ENCODE measurements at places on chromosomes 13 and 19. TPM values are rescaled to one million over a fixed set of nuclear protein-coding genes. Genes with fewer than 3 reads are reported as not detected.

PCDH20 gene
- 6.4 TPM for polyA plus RNA-seq

LILRA5 gene
- 0.45 TPM for polyA plus RNA-seq

- DNase-seq: no peak
Observed at GRCh38 chr13:49400755-49401659, 42.9 kb downstream of the CAB39L start.

DNA sequence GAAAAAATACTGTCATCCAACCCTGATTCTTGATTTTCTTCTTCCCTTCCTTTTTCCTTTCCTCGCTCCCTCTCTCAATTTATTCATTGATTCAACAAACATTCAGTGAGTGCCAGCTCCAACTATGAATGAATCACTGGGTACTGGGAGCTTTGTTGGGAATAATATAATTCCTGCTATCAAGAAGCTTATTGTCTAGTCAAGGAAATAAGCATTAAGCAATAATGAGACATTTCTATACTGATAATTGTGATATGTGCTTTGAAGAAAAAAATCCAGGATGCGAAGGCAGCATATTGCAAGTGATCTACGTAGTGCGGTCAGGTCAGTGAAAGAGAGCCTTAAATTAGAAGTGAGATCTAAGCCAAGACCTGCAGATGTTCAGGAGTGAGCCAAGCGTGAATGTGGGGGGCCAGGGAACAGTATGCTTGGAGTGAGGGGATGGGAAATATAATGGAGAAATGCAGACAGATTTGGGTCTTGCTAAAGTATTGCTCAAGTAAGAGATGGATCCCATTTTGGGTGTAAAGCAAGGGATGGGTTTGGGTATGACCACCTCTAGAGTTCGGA lies 253.5 kb downstream of the LHFPL6 start:
- no peak for DNase-seq

GRCh38 chr13:73702419-73703071 lies 431.7 kb downstream of the KLF12 start:
- no peak for DNase-seq

DNA sequence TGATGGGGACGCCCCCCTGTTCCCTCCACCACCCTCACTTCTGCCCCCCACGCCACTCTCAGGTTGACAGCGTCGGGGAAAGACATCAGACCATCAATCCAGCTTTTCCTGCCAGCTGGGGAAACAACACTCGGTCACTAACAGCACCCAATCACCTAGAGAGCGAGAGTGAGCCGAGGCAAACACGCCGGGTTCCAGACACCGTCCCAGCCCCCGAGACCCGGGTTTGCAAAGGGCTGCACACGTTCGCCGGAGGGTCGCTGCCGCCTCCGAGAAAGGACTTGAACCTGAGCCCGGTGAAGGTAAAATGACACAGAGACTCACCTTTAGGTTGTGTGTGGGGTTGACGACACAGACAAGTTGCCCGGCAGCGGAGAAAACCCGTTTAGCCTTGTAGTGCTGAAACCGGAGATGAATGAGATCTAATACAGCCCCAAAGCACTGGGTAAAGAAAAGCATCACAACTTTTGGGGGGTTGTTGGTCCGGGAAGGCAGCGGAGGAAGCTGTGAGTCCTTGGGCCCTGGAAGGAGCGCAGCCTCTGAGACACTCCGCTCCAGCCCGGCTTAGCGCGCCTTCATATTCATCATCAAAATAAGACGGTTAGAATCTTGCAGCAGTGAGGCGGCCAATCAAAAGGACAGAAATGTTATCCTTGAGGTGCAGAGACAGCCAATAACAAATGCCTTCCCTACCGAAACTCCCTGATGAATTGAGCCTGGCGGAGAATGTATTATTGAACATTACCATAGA lies at the start of gene SIAH3:
TSS of gene SIAH3 (minus strand) at position 583 of the 751 bp plus-strand sequence. CDS start at position 459, 124 bp downstream.
- no peak for DNase-seq

GRCh38 chr19:2488942-2489731 lies 13.2 kb downstream of the GADD45B start:
- no peak for DNase-seq

ALOX5AP gene
- 4.2 TPM for polyA plus RNA-seq

CEACAM19 gene
- polyA plus RNA-seq: 22.7 TPM

GRCh38 chr19:52898101-52898500 lies 666 bp upstream of the ZNF320 start:
- DNase-seq: no peak

DNA sequence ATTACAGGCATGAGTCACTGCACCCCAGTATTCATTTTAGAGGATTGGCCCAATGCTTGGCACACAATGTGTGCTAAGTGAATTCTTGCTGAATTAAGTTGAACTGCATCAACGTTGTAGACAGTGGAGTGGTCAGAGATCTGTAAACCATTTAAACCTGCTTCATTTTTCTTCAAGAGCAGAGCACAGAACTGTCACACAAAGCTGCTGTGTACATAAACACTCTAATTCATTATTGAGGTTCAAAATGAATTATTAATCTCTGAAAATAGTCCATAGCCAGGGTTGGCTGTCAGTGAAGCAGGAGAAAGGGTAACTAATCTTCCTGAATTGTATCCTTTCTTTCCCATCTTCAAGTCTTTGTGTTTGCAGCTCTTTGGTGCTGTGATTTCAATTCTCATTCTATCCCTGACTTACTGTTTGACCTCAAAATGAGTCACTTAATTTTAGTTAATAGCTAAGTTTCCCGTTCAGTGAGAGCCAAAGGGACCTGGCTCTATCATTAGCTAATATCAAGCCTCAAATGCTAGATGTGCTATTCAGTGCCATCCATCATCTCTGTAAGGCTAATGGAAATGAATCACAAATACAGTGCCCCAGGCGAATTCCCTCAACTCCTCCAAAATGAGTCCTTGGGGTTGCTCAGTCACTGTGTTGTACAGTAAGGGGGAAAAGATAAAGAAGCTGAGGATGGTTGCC lies 77.0 kb upstream of the TSC22D1 start:
- DNase-seq: no peak

DNA sequence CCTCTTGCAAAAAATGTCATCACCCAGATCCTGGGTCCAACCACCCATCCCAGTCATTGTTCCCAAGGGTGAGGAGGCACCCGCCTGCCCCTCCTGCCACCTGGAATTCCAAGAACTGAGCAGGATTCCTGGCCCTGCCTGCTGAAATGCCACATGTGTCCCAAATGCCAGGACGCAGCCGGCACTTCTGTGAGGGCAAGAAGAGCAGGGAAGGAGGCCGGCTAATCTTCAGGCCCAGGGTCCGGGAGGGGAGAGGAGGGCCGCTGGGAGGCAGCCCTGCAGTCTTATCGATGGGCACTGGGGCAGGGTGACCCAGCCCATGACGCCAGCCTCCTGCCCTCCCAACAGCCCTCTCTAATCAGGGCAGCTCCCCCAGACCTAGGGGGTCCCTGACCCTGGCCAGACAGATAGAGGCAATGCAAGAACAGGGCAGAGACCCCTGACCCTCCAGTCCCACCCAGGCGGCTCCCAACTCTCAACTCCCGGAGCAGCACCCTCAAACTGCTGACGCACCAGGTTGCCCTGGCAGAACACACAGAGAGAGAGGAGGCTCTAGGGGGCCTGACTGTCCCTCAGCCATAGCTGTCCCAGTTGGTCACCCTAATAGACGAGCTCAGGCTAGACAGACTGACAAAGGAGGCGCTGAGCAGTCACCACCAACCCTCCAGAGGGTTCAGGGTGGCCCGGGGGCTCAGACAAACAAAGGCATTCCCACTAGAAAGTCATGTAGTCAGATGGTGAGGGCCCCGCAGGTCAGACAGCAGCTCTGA lies 1.5 kb downstream of the MFSD12 start:
- no peak for DNase-seq

DNA sequence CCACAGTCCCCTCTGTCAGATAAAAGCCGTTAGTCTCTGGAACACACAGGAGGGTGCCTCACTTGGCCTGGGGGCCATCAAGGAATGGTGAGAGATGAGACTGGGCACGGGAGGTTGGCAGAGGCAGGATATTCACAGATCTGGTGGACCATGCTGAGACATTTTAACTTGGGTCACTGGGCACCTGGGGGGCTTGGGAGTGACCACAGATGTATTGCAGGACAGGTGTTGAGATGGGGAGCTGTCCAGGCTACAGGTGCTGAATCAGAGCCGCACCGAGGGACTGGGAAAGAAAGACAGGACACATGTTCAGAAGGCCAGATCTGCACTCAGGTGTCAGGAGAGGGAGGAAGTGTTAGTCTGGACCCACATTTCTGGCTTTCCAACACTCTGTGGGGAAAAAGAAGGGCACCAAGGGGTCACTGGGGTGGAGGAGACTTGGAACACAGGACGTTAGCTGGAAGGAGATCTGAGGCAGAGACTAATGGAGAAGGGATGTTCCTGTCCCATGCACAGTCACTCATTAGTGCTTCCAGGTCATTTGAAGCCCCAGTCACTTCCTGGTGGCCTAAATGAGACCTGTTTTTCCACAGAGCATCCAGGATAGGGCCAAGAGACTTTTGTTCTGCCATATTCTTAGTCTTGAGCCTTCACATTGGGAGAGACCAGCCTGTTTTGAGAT lies 56.1 kb downstream of the CHST8 start:
- DNase-seq: peak; percentile 22

DNA sequence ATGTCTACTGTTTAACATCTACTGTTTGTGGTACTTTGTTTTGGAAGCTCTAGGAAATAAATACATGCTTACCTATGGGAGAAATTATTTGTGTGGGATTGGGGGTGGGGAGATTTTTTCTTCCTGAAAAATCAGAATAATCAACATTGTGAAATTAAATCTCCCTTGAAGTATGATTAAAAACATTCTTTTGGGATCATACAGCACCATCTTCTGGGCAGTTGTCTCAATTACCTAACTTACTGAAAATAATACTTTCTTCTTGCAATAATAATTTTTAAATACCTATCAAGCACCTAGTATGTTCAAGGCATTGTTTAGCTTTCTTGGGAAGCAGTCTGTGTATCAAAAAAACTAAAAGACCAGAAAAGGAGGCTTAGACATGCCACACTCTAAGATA lies 576.5 kb upstream of the ARGLU1 start:
- DNase-seq: no peak

GRCh38 chr19:56403261-56403660 lies 871 bp upstream of the ZNF583 start:
- DNase-seq: no peak

U2AF2 gene
- 164 TPM for polyA plus RNA-seq

All from left kidney (tissue), 8 donors.